ENCODE measurements at places on chromosomes 12 and 14.

DNA sequence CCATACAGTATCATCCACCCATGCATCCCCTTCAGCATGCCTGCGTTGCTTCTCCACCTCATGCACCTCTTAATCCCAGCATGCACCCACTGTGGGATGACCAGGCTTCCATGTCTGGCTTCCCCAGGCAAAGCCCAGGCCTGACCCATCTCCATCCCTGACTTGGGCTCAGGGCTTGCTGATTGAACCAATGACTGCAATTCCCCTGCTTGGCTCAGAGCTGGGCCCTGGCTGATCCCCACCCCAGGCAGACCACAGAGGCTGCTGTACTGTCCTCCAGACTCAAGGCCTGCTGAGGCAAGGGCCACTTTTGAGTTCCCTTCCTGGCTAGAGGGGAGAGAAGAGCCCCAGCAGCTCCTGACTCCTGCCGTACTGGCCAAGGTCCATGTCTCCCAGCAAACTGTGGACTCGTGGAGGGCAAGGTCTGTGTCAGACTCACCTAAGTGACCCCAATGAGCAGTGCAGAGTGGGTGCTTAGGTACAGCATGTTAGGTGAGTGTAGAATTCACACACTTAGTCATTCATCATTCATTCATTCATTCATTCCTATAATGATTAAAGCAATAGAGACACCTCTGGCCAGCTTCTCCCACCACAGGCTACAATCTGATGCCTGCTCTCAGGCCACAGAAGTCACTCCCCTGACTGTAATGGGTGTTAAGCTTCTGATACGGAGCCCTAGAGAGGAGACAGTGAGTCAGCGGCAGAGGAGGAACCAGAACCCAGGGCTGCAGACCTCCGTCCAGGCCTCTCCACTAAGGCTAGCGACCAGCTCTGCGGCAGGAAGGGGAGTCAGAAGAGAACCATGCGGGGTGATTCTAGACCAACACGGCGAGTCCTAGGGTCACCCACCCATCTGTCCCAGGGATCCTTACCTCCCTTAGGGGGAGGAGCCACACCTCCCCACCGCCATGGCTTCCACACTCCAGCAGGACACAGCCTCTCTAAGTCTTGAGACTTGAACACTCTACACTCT, 2.9 kb downstream of the BEGAIN start:
- DNase-seq: no peak

- DNase-seq: no peak
These were observed 124.1 kb upstream of the LGR5 start for GRCh38 chr12:71315328-71315985.

GRCh38 chr12:3122841-3123678, 45.9 kb downstream of the TSPAN9 start:
- no peak for DNase-seq

GRCh38 chr12:58359084-58359483, 417.7 kb downstream of the ATP23 start:
- no peak for DNase-seq

GRCh38 chr12:8037947-8038346, 5.4 kb downstream of the FOXJ2 start:
- DNase-seq: no peak

GRCh38 chr12:124157406-124157805, 137.5 kb upstream of the RFLNA start:
- DNase-seq: no peak

- DNase-seq: no peak
These were observed 206.0 kb upstream of the MYL2 start for GRCh38 chr12:111126331-111126730.

GRCh38 chr14:70807898-70808415, 1.4 kb downstream of the MAP3K9 start:
- DNase-seq: no peak

DNA sequence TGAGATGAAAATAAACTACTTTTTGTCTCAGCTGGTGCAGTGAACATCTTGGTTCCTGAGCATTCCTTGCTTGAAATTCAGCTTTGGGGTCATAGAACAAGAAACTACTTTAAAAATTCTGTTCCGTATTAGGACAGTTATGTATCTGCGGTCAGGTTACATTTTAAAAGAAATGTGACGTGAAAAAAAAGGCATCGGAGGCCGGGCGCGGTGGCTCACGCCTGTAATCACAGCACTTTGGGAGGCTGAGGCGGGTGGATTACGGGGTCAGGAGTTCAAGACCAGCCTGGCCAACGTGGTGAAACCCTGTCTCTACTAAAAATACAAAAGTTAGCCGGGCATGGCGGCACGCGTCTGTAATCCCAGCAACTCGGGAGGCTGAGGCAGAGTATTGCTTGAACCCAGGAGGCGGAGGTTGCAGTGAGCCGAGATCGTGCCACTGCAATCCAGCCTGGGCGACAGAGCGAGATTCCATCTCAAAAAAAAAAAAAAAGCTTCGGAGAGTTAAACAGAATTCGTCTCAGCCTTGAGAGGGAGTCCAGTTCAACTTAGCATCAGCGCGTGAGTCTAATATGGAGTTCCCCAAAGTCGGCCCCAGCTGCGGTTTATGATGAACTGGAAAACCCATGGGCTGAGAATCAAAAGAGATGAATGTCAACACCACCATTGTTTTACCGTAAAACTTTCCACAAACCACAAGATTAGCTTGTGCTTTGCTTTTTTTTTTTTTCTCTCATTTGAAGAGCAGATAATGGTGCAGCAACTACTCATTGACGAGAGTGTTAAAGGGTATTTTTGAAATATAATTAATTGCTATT, 2.1 kb upstream of the SLC2A13 start:
- no peak for DNase-seq

- DNase-seq: no peak
These were observed 835.9 kb downstream of the DIO2 start for GRCh38 chr14:79375356-79375755.

GRCh38 chr12:49866859-49867569, 24.1 kb upstream of the BCDIN3D start:
- DNase-seq: peak; percentile 45

DNA sequence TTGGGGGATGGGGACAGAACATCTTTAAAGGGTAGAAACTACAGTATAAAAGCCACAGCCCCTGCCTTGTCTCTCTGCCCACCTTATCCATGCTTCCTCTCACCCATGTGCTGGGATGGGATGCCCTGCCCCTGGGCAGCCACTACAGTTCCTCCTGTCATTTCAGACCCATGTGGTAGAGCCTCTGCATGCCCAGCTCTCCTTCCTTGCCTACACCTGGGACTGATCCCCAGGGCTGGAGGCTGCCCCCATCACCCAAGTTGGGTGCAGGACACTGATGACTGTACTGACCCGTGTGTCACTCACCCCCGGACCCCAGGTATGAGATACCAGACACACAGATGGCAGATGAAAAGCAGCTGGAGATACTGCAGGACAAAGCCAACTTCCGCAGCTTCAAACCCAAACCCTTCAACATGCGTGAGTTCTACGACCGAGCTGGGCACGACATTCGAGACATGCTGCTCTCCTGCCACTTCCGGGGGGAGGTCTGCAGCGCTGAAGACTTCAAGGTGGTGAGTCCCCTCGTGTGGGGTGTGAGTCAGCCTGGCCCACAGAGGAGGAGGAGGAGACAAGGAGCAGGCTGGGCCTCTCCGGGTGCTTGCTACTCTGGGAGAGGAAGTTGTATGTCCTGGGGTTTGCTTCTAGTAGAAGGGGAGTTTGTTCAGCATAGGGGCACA, 2.2 kb downstream of the ASIC1 start:
- DNase-seq: no peak

DNA sequence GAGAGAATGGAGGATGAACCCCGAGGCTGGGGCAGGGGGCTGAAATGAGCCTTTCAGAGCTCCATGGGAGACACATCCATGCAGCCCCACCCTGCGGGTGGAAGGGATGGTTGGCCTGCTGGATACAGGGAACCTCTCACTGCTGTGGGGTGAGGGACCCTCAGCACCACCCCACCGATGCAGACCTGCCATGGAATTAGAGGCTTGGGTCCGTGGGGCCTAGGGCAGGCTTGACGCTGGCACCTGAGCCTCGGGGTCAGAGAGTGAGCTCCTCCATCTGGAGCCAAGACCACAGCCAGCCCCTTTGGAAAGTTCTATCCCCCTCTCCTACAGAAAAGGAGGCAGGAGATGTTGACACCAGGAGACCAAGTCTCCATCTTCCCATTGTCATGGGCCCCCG, 7.4 kb upstream of the KRT74 start:
- DNase-seq: no peak

DNA sequence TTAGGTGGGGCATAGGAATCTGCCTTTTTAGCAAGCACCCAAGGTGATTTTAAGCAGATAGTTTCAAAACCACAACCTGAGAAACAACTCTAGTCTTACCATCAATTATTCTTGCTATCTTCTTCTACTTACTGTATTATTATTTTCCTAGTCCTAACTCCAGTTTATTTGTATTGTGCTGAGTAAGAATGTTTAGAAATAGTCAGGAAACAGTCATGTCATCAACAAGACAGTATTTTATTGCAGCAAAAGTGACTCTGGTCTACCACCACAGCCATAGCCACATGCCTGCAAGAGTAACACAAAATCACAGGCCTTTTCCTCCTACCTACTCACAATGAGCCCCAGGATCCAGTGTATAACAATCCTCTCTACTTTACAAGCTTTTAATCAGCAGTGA, 46.3 kb upstream of the FLRT2 start:
- no peak for DNase-seq

DNA sequence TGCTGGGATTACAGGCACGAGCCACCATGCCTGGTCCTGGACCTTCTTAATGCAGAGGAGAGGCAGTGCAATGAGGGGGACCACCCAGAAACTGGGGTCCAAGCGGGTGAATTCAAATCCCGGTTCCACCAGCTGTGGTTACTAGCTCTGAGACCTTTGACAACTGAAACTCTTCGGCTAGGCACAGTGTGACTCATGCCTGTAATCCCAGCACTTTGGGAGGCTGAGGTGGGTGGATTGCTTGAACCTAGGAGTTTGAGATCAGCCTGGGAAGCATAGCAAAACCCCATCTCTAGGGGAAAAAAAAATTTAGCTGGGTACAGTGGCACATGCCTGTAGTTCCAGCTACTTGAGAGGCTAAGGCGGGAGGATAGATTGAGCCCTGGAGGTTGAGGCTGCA, 5.0 kb upstream of the CD4 start:
- DNase-seq: no peak

- no peak for DNase-seq
These were observed 261.7 kb upstream of the FKBP4 start for GRCh38 chr12:2533036-2533435.

DNA sequence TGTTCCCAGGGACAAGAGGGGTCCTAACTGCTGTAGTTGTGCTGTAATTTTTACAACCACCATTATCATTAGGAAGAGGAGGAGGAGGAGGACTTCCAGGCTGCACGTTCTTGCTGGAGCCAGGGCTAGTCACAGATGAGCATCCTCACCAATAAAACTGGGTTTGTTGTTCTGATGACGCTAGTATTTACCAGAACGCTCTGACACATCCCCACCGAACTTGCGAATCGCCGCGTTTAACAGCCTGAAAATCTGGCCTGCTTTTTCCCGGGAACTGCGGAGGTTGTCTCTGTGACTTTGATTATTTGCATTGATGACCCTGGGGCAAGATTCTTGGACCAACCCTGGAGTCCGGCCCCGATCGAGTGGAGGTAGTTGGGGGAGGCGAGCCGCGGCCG, 10.2 kb downstream of the TBX5 start:
- no peak for DNase-seq

DNA sequence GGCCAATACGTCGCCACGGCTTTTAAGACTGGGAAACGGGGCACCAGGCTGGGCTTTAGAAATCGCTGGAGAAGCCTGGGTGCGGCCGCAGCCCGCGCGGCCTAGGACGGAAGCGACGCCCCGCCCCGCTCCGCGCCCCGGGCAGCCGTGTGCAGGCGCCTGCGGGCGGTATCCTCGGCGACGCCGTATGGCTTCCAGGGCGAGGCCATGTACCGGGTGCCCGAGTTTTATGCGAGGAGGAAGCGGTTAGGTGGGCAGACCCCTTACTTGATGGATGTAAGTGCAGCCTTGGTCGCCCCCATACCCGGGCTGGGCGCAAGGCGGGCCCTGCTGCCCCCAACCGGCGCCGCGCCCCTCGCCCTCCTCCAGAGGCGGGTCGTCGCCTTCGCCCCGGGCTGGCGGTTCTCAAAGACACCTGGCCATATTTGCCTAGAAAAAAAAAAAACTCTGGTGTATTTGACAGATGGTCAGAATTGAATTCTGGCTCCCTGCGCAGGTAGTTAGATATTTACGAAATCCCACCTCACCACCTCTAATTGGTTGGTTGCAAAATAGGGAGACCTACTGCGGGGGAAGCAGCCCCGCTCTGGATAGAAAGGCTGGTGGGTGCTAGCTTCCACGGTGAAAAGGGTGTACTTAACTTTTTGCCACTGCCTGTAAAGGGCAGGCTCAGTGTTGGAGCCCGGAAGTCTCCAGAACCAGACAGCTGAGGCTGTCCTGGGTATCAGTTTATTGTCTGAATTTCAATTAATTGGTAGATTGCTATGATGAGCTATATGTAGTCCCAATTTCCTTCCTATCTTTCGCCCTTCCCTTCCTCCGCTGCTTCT, at the start of gene PPP1R36:
TSS of gene PPP1R36 (plus strand) at position 171 of the 830 bp plus-strand sequence. CDS start at position 208, 37 bp downstream.
- no peak for DNase-seq

DNA sequence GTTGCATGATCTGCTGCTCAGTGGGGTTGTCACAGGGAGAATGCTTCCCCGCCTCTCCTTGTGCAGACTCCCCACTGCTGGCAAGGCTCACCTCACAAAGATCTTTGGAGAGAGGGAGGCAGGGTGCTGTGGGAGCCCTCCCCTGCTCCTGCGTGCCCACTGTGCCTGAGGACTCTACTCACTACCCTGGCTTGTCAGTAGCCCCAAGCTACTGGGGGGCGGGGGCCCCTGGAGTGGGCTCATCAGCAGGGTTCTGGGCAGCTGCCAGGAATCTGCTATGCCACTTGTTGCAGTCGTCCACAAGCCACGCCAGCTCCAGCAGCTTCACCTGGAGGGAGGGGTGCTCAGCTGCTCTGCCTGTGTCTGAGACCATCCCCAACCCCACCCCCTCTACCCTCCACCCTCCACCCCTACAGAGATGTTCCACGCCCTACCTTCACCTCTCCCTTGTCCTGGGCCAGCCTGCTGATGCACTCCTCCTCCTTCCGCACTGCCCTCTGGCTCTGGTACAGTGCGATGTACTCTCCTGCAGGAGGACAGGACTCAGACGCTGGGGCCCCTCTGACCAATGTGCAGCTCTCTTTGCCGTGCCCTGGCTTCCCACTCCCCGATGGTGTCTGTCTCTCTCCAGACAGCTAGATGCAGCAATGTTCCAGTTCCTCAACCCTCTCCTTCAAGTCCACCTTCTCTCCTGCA, 14.2 kb upstream of the BLTP3B start:
- DNase-seq: no peak

- DNase-seq: no peak
These were observed 21.6 kb downstream of the NCOR2 start for GRCh38 chr12:124545508-124546418.

DNA sequence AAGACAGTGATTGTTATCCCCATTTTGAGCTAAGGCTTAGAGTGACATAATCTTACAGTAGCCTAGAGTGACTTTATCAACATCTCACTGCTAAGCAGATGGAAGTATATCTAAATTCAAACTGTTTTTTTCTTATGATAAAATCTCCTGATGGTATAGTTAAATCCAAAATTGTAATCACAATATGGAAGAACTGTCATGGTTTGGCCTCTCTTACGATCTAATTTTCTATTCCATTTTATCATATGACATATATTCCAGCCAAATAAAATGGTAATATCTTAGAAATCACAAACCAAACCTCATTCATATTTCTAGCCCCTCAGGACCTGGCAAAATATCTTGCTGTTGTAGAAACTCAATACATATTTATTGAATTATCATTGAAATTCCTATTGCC, 864.7 kb downstream of the SLC6A15 start:
- no peak for DNase-seq

GRCh38 chr12:116636608-116637519, 77.7 kb downstream of the MAP1LC3B2 start:
- no peak for DNase-seq

GRCh38 chr12:128259556-128260070, 7.4 kb upstream of the TMEM132C start:
- no peak for DNase-seq

- DNase-seq: no peak
These were observed 224.1 kb downstream of the BTG1 start for GRCh38 chr12:91921555-91921954.

Measured in nucleus accumbens (tissue), 56 donors.